ENCODE measurements at places on chromosomes 3 and 15.
A peak's percentile ranks its signal among the peaks of the same experiment; 100 is the strongest.

GRCh38 chr15:101808201-101808600, 3.8 kb upstream of the OR4F15 start:
- DNase-seq: peak; percentile 47

DNA sequence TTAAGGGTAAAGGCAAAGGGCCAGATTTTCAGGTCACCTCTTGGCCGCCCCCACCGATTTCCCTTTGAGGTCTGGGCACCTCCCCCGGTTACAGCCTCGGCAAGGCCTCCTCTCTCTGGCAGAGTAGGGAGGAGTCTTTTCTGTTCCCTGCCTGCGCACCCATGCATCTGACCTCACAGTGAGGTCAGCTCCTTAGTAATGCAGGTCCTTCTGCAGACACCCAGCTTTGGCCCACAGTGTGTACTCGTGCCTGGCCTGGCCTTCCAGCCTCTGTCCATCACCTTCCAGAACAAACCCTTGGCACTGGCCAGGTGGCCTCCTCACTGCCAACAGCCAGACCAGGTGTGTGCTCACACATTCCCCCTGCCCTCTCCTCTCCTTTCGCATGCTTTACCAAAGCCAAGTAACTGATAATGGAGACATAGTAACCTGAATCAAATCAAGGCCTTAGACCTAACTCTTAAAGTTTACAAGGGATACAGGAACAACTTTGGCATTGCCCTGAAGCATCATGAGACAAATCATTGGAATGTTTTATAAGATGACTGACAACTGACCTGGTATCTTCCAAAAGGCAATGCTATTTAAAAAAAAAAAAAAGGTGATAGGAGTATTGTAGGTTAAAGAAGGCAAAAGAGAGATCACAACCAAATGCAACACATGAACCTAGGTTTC, 61.3 kb downstream of the CORO2B start:
- DNase-seq: no peak

- no peak for DNase-seq
These were observed 72.0 kb downstream of the AKAP13 start for GRCh38 chr15:85452436-85452835.

DNA sequence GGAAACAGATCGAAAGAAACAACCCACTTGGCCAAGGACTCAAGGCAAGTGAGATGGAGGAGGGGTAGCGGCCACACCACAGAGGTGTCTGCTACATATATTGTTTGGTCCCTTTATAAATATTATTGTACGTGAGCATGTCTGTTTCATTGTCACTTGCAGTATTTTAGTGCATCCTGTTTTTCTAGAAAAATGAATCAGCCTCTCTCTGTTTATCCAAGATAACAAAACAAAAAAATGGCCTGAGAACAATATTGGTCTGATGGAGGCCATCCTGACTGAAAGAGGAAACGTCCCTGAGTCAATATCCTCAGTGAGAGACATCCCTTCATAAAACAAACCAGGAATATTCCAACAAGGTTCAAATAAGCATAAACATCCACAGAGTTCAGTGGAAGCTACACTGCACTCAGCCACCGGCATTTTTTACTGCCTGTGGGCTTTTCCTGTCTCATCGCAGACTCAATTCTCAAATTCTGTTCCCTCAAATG, 42.0 kb downstream of the WWTR1 start:
- no peak for DNase-seq

- DNase-seq: no peak
These were observed 117.5 kb upstream of the PROK2 start for GRCh38 chr3:71902258-71903111.

DNA sequence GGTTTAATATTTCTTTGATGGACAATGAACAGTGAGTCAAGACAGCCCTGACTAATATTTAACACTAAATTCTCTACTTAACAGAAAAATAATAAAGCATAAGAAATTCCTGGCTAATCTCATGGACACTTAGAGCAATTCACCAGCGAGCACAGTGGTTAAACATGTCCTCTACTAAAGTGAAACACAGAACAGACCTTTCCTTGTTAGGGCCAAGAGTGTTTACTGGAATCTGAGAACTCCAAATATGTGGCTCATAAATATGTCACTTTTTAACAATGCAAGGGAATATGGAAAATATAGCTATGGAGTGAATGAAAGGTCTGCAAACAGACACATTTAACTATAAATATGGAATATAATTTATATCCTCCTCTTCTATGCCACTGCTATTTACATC, 18.6 kb upstream of the IGSF10 start:
- no peak for DNase-seq

GRCh38 chr15:73870700-73871408, 2.5 kb upstream of the TBC1D21 start:
- DNase-seq: no peak

- DNase-seq: no peak
These were observed 4.5 kb upstream of the MGA start for GRCh38 chr15:41655716-41656115.

DNA sequence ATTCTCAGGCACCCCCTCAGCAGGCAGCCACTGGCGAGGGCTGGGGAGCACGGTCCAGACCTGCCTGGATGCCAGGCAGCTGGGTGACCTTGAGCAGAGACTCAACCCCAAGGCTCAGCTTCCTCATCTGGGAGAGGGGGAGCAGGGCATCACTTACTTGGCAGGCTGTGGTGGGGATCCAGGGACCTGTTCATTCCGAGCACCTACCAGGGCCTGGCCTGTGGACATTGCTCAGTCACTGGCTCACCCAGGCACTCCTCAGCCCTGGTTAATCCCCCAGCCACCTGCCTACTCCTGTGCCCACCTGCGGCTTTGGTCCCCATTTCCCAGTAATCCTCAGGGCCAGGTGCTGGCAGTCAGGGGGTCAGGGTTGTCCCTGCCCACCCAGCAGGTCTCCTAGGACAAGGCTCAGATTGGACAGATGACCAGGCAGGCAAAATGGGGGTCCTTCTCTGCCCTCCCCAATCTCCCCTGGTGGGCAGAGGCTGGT, 9.3 kb upstream of the RPL29 start:
- no peak for DNase-seq

DNA sequence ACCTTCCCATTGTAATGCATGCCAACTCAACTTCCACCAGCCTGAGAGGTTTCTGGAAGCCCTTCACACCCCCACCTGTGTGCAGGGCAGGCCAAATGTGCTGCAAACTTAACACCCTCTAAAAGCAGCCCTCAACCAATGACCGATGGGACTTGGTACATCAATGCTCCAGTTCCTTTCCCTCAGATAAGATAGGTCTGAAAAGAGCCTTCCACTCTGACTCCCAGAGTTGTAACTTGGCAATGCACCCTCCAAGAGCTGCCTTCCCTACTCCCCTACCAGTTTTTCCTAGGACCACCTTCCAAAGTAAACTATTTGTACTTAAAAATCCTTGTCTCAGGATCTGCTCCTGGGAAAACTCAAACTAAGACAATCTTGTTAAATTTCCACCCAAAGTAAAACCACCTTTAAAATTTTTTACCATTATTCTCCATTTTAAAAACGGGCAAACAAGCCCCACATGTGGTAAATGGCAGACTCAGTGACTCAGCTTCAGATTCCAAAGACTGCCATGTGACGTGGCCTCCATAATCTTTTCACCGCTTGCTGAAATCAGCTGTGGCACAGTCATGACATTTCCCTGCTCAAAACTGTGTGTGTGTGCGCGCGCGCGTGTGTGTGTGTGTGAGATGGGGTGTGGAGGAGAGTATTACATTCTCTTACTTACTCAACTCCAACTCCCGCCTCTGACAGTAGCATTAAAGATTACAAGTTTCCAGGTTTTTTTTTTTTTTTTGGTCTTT, 17.2 kb downstream of the RASGRP1 start:
- DNase-seq: peak; percentile 76

DNA sequence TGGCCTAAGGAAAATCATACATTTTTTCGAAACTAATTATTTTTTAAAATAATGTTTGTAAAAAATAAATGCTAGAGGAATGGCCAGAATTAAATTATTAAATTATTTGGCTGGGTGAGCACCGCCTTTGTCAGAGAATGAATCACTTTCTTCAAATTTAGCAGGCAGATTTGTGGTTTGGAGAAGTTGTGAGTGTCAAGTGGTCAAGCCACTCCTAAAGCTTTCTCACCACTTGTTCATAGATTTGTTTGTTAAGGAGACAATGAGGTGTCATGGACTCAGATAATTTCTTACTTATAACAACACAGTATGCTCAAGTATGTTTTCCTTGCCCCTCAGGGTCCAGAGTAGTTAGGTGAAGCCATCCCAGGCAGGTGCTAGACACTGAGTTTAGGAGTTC, 196.2 kb downstream of the TUSC7 start:
- no peak for DNase-seq

GRCh38 chr3:35393901-35394799, 245.2 kb upstream of the ARPP21 start:
- DNase-seq: no peak

DNA sequence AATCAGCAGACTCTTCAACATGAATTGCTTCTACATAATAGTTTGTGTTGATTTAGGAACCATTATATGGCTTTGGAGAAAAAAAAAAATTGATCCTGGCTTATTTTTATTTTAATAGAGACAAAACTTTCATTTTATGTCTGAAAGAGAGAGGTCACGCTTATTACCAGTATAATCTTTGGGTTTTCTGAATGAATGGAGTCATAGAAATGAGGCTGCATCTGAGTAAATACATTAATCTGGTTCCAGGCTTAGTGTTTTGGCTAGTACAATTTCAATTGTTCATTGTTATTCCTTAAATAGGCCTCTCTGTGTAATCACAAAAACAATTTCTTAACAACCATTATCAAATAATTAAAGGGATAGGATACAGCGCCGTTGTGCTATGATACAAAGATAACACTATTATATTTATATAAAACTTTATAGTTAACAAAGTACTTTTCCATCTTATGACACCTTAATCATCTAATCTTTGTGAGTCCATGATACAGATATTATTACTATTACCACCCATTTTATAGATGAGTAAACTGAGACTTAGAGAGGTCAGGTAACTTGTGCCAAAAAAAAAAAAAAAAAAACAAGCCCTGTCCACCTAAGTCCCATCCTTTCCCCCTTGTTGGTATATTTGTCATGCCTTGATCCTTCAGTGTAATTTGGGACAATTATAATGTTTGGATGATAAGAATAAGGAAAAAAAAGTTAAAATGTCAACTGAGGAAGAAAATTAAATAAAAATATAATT, 41.8 kb upstream of the GOLM2 start:
- DNase-seq: no peak

DNA sequence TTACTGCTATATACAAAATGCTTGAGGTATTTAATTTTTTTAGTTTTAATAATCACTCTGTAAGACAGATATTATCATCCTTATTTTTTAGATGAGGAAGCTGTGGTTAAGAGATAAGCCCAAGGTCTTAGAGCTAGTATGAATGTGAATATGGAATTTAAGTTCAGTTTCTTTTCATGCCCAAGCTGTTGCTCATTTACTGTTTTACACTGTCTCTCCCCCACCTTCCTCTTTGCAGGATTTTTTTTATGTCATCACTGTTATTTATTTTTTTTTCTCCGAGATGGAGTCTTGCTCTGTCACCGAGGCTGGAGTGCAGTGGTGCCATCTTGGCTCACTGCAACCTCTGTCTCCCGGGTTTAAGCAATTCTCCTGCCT, 22.5 kb downstream of the MAP2K5 start:
- no peak for DNase-seq

DNA sequence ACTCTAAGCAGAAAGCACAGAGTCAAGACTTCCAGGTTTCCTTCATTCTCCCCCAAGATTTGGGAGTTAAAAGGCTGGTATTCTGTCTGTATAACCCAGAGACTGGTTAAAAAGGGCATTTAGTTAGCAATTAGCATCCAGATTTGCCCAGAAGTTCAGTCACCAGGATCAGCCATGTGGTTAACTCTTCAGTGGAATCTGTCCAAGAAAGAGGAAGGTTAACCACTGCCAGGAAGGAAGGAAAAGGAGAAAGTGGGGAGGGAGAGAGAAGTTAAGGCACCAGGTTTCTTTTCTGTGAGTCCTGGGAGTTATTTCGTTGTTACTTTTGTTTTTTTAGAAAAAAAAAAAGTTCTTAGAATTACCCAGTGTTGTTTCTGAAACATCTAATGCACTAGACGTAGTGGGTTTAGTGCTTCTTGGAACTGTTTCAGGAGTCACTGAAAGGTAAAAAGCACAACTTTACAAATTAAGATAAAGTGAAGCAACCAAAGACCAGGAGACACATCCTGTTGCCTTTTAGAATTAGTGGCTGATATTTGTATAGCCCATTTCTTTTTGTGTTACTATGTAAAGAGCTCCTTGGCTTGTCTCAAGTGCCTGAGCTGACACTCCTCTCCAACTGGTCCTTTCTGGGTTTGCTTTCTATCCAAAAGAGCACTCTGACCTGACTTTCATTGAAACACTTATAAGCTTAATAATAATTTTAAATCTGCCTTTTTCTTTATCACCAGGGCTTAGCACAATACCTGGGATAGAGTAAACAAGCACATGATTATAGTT, 128.6 kb downstream of the ABI3BP start:
- DNase-seq: no peak

DNA sequence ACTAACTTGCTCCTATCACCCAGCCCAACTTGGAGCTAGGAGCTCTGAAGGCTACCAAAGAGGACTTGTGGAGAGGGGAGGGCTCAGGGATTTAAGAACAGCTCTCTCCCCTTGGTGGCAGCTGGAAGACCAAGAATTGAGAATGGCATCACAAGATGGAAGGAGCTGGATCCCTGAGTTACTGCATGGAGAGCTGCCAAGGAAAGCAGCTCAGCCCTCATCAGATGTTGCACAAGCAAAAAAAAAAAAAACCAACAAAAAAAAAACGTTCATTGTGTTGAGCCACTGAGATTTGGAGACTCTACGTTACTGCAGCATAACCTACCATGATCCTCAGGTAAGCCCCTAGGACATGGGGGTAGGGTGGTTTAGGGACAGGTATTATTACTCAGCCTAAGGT, 41.0 kb downstream of the ITGB5 start:
- DNase-seq: no peak

GRCh38 chr3:77945320-77945719, 905.4 kb downstream of the ROBO2 start:
- DNase-seq: no peak

GRCh38 chr15:90545095-90545494, 15.4 kb downstream of the CRTC3 start:
- no peak for DNase-seq

- DNase-seq: no peak
These were observed 86.9 kb upstream of the COL6A5 start for GRCh38 chr3:130258532-130258952.

DNA sequence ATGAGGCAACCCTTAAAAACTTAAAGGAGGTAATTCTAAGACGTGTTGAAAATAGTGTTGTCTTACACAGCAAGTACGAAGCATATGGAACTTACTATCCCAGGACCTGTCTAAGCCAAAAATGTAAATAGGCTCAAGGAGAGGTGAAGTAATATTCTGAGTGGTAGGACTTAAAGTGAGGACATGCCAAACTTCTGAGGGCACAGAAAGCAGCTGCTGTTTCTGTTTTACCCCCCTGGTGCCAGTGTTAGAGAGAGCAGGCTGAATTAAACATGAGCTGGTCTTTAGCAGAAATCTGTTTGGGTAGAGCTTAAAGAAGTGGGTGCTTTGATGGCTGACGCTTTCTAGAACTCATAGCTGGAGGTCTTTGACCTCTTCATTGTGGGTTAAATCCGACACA, 149.7 kb upstream of the NPHP3 start:
- no peak for DNase-seq

- no peak for DNase-seq
These were observed 8.8 kb downstream of the STARD9 start for GRCh38 chr15:42584031-42584765.

- no peak for DNase-seq
These were observed 13.5 kb downstream of the PLA2G4E start for GRCh38 chr15:42007386-42007785.

All from fibroblast of skin of left biceps (primary cell).